SJSA1 (cell line): ENCODE measurements at places on chromosomes 7 and 10.

GRCh38 chr10:88725798-88726197 lies 19.7 kb downstream of the LIPK start:
- DNase-seq: no peak

GRCh38 chr10:48454302-48455054 lies 148.0 kb downstream of the MAPK8 start:
- DNase-seq: peak; percentile 37

DNA sequence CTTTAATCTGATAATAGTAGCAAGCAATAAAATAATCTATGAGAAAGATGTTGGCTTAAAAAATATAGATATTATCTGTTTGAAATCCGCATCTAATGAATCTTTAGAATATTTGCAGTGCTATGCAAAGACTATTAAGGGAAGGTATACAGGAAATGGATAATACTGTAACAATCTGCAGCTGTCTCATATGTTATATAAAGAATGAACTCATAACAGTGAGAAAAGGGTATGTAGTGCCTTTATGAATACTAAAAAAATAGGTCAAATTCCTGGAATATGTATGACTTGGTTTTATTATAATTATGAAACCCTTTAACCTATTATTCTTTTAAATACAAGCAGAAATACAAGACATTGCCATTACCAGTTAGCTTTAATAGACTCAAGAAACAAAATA lies 105.1 kb upstream of the GPR22 start:
- DNase-seq: no peak

DNA sequence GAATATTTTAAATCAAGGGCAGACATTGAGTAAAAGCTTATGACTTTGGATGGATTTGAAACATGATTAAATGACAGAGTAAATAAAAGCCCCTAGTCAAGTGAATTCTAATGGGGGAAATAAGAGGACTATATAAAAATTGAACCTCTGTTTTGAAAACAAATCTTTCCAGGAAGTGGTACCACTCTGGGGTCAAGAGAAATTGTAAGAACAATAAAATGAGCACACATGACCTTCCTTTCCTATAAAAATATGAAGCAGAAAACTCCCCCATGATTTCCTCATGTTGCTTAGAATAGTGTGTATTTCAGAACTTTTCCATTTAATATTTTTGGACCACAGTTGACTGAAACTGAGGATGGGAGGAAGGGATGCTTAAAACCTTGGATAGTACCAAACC lies 12.3 kb upstream of the CLDN12 start:
- no peak for DNase-seq

DNA sequence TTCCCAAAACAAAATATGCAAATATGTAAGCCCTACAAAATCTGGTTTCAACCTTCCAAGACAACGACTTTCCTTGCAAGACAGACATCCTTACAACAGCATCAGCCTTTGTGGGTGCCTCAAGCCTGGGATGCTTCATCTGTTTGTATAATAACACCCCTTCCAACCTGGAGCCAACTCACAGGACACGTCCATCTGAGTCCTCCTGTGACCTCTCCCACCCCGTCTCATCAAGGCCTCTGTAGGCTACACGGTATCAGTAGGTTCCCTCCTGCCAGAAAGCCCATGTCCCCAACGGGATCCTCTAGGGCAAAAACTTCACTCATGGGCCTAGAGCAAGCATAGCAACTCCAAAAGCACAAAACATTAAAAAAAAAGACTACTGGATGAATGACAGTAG lies 173.2 kb downstream of the TNS3 start:
- no peak for DNase-seq

- no peak for DNase-seq
Observed at GRCh38 chr10:5932345-5932744, 42.3 kb downstream of the FBH1 start.

DNA sequence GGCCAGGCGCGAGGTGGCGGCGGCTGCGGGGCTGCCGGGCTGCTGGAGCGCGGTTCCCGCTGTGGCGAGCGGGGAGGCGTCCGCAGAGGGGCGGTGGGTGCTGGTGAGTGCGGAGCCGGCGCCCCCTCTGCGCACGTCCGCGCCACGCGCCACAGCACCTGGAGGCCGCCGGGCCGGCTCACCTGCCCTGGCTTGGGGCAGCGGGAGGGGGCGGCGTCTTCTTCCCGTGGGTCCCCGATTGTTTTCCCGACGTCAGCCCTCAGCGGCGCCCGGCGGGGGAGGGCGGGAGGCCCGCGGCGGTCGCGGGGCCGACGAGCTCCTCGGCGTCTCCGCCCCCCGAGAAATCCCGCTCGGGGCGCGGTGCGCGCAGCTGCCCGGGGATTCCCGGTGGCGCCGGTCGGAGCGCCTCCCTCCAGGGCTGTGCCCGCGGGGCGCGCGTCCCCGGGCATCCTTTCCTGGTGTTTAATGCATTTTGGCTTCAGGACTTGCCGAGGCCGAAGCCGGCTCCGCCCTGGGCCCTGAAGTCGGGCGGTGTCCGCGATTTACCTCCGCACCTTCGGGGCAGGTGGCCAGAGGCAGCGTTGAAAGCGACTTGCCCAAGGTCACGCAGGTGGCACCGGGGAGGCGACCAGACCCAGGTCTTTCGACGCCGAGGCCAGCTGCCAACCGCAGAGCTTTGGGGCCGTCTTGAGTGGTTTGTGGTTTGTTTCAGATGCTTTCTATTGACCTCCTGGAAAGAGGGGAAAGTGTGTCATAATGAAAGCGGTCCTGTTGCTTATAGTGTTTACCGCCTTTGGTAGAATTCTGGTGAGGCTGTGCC lies 561 bp downstream of the PLEKHA1 start:
- DNase-seq: peak; percentile 74

DNA sequence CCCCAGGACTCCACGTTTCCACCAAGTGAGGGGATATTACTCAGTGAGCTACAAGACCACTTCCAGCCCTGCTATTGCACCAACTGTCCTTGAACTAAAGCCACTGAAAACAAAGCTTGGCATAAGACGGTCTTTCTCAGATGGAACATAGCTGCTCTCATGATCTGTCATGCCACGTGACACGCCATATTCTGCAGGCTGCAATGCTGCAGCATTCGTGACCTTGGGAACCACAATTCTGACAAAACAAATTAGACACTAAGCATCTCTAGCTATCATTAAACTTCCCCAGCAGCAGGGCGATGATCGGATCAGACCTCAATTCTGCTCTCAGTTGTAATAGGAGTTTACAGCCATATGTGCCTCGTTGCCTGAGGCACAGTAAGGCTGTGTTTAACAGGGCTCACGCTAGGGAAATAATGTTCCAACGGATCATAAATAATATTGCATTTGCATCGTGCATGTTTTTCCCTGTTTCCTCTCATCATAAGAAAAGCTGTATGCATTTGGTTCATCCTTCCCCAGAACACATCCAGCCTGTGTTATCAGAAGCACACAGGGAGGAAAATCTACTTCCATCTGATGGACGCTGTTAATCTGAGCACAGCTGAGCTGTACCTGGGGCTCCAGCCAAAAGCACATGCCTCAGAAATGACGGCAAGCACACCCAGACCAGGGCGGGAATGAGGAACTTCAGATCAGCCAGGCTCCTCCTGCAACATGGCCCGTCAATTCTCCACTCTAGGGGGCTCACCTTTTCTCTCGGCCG lies 38.6 kb upstream of the CNPY1 start:
- no peak for DNase-seq

DNA sequence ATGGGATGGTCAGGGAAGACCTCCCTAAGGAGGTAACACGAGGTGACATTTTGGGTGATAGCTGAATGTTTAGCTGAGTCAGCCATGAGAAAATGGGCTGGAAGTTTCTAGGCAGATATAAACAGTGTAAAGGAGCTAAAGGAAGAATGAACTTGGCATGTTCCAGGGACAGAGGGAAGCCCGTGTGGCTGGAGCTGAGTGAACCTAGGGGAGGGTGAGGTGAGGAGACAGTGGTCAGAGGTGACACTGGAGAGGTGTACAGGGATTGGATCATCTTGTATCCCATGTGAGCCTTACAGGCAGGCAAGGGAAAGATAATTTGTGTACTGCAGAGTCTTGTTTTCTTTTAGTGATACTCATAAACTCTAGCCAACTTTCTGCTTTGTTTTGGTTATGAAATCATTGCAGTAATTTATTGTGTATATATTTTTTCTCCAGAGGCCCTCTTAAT lies 1.8 kb downstream of the STARD3NL start:
- DNase-seq: no peak
